NCI-H2081 (cell line): ENCODE measurements at places on chromosomes 1 and 21.
A peak's percentile ranks its signal among the peaks of the same experiment; 100 is the strongest.

- no peak for DNase-seq
Observed at GRCh38 chr1:1452882-1453281, 3.4 kb downstream of the ATAD3C start.

DNA sequence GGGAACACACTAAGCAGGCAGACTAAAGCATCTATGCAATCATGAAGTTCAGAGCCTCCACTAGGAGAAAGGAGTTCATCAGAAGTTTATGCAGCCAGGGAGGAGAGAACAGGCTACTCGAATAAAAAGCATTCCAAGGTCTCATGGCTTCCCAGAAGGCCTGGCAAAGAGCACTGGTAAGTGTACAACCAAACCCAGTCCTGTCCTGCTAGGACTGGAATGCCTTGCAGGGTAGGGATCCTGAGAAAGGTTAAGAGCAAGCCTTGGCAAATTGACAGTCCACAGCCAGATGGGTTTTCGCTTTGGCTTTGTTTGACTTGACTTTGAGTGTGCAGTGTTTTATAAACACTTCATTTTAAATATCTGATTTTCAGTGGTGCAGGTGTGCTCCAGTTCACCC, 133.6 kb upstream of the ATP1B1 start:
- peak; percentile 57 for DNase-seq

GRCh38 chr21:43743947-43744346, 25.0 kb downstream of the PDXK start:
- DNase-seq, result no peak

- DNase-seq, result no peak
Observed at GRCh38 chr1:194809215-194809614, 1622.8 kb upstream of the B3GALT2 start.

GRCh38 chr1:156958247-156958714, 37.8 kb downstream of the LRRC71 start:
- no peak for DNase-seq

DNA sequence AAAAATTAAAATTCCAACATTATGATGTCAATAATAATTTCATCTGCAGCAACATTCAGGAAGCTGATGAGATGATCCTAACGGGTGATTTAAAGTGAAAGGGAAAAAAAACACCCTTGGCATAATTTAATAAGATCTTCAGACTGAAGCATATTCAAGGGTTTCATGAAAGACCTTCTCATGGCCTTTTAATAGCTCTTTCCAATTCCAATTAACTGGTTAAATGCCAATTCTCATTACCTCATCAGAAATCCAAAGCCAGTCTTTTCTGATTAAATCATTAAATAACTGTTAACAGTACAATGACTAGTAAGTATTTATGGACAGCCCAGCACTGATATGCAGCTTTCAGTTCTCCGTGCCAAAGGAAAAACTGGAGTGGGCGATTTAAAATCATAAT, 407.5 kb downstream of the SMYD3 start:
- DNase-seq, result no peak

- DNase-seq, result no peak
Observed at GRCh38 chr1:155933591-155934096, 569 bp downstream of the KHDC4 start.

DNA sequence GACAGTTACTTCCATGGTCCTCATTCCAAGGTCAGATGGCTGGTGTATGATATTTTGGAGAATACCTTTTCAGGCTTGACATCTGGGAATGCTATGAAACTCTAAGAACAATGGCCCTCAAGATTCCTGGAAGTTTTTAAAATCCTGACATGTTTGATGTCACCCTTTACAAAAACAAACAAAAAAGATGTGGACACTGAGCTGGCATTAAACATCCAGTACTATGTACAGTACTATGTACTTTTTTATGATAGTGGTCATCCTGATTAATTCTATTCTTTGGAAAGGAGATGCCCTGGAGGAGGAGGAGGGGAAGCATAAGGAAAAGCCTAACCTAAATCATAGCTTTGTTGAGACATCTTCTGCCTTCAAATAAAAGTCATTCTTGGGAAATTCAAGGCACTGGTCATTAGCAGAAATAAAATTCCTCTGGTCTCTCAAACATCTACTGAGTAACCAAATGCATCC, 235.4 kb downstream of the HMCN1 start:
- no peak for DNase-seq

DNA sequence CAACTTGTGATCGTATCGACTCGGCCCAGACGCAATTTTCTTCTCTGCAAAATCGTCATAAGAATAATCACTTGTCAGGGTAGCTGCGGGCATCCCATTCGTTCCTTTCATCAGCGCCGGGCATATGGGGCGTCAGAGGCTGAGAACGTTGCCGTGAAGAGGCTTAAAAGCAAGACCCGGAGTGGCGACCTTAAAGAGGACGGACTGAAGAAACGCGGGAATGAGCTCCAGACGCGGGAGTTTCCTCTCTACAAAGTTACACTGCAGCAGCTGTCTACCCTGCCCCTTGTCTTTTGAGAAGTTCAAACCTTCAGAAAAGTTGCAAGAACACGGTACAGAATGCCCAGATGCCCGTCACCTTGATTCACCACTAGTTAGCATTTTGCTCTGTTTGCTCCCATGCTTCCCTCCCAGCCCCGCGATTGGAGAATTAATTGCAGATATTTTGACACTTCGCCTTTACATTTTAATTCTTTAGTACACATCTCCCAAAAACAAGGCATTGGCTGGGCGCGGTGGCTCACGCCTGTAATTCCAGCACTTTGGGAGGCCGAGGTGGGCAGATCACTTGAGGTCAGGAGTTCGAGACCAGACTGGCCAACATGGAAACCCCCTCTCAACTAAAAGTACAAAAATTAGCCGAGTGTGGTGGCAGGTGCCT, 967 bp downstream of the CENPS start:
- DNase-seq, result no peak

- DNase-seq, result no peak
Observed at GRCh38 chr1:182210417-182210816, 148.9 kb upstream of the ZNF648 start.

DNA sequence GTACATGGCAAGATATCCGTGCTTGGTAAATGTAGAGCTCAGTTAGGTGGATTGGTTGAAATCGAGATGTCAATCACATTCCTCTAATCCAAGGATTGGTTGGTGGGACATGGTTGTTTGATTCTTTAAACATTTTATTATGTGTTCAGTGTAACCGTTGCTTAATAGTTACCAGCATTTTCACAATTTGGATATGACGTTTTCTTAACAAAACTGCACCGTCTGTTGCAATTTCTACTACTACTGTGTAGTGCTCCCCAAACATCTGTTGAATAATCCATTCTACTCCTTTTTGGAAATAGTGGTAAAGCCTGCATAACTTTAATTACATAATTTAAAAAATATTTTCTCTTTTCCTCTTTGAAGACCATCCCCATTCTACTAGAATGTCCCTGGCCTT, 16.3 kb downstream of the OR2B11 start:
- no peak for DNase-seq
